ENCODE measurements at places on chromosomes 7 and 10.

DNA sequence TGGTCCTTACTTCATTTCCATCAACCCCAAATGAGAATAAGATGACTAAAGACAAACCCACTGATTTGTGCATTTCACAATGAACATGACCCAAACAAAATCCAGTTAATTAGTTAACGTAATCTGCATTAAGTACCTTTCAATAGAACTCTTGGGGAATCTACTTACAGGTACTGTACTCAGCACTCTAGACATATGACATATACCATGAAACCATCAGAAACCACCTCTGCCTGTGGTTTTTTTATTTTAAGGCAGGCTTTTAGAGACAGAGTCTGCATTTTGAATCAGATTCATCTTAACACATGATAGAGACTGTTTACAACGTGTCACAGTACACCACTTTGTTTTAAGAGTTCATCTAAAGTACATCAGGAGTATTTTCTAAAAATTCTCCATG, 168.4 kb downstream of the BTAF1 start:
- no peaks in the 10 kb centered on the region for H3K4me1 ChIP-seq
- H3K36me3 ChIP-seq, result no peaks in the 10 kb centered on the region

DNA sequence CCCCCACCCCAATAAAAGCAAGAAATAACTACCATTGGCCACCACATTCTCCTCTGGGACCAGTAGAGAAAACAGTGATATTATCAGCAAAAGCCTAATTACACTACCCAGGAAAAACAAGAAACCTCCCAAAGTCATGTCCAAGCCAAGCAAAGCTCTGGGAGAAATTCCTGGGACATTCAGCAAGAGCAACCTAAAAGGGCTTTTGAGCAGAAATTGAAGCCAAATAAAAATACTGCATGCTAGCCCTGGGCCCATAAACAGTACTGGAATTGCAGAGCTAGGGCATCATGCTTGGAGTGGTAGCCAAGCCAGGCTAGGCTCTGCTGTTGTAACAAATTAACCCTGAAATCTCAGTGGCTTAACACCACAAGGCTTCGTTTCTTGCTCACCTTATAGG, 347.9 kb downstream of the LRMDA start:
- no peaks in the 10 kb centered on the region for H3K36me3 ChIP-seq
- no peak overlapping the region for H3K27ac ChIP-seq
- no peak for DNase-seq

GRCh38 chr7:155874411-155874810, 62.1 kb upstream of the SHH start:
- no peaks in the 10 kb centered on the region for H3K4me1 ChIP-seq
- H3K27ac ChIP-seq, result no peak overlapping the region
- no peaks in the 10 kb centered on the region for H3K36me3 ChIP-seq
- no peaks in the 10 kb centered on the region for H3K27me3 ChIP-seq
- no peak overlapping the region for H3K4me3 ChIP-seq

DNA sequence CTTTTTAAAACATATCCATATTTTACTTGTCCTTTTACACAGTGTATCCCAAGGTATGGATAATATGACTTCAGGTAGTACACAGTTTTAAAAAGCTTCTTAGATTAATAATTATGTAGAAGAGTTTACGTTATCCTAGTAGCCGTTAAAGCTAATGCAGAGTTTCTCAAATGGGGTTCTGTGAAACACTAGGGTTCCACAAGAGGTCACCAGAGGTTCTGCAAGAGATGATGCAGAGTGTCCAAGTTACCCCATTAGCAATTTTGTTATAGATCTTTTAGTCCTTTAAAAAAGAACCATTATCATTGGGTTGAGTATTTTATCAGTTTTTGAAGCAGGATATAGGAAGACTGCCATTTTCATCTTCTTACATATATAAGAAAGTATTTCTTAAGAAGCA, 298.9 kb upstream of the HPS1 start:
- DNase-seq, result peak; percentile 1
- H3K4me1 ChIP-seq, result no peaks in the 10 kb centered on the region
- no peak overlapping the region for H3K27ac ChIP-seq
- H3K36me3 ChIP-seq, result no peaks in the 10 kb centered on the region

GRCh38 chr7:47484923-47485639, 96.8 kb downstream of the TNS3 start:
- no peaks in the 10 kb centered on the region for H3K36me3 ChIP-seq
- H3K4me3 ChIP-seq, result no peak overlapping the region
- DNase-seq, result no peak
- no peaks in the 10 kb centered on the region for H3K27me3 ChIP-seq
- peaks cover 28% of the 10 kb centered on the region for H3K4me1 ChIP-seq
- no peak overlapping the region for H3K27ac ChIP-seq

GRCh38 chr7:29308424-29308823, 113.8 kb downstream of the CHN2 start:
- H3K4me1 ChIP-seq, result no peaks in the 10 kb centered on the region
- no peak for DNase-seq
- H3K36me3 ChIP-seq, result no peaks in the 10 kb centered on the region
- no peak overlapping the region for H3K27ac ChIP-seq
- no peak overlapping the region for H3K4me3 ChIP-seq
- peaks cover 62% of the 10 kb centered on the region for H3K27me3 ChIP-seq

Measured in GM23248 (cell line).